Aorta (tissue), 5 donors: ENCODE measurements at places on chromosomes 13 and 19.

- no peak for DNase-seq
Measured at GRCh38 chr19:38740257-38740592, 4.0 kb downstream of the CAPN12 start.

- no peak for DNase-seq
Measured at GRCh38 chr13:60642552-60642951, 245.5 kb downstream of the TDRD3 start.

DNA sequence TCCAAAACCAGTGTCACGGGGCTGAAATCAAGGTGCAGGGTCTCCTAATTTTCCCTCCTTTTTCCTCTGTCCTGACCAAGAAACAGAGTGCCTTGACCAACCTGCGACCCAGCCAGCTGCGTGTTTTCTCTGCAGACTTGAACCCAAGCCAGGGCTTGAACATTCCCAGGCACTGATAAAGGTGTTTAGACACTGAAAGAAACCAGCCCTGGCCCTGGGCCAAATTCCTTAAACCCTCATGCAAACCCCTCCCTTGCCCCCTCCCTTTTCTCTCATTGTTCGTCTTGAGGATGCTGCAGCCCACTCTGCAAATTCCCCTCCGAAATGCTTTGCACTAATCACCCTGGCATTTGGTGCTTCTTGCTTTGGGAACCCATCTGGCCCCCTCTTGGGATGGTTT lies 9.5 kb upstream of the FFAR2 start:
- DNase-seq = no peak

DNA sequence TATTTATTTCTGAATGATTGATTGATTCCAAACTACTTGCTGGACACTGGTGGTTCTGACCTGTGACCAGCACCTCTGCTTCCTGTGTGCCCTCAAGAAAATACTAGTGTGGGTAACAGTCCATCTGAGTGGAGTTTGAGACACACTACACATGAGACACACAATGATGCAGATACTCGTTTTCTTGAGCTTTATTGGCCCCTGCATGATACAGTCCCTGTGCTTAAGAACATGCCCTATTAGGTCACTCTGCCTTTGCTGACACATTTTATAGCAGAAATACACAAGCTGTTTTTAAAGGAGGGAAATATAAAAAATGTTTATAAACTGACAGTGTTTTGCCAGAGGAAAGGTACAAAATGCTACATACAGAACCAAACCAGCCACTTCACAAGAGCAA lies 126.9 kb downstream of the STK24 start:
- DNase-seq = no peak
